ENCODE measurements at places on chromosomes 7 and 10.
A peak's percentile ranks its signal among the peaks of the same experiment; 100 is the strongest.

DNA sequence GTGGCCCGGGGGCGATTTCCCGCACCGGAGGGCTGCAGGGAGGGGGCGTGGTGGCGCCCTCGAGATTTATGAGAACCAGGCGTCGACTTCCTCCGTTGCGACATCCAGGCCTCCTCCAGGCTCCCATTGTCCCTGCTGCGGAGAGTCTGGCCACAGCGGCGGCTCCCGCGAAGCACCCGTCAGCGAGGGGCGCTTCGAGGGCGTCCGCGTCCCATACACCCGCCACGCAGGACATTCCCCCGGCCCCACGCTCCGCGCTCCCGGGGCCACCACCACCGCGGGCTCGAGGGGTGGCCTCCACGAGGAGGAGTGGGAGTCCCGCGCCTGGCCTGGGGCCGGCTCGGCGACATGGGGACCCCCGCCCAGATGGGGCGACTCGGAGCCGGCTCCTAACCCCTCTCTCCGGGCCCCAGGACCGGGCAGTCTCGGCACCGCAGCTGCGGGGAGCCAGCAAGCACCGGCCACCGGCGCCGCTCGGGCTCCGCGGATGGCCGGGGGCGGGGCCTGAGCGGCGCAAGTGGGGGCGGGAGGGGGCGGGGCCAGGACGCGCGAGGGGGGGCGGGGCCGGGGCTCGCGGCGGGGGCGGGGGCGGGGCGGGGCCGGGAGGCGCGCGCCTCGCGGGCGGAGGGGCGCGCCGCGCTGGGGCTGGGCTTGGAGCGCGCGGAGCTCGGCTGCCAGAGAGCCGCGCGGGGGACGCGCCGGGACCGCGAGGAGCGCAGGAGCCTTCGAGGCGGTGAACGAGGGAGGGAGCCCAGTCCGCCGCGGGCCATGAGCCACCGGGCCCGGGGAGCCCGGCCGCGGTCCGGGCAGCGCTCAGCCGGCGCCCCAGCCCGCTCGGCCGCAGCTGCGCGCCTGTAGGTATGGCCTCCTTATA lies at the start of gene SH2B2:
SH2B2 (plus strand) TSS at position 632 of the 874 bp plus-strand sequence. CDS start 13,683 bp downstream, outside the sequence.
- DNase-seq = peak; percentile 75

- DNase-seq = no peak
Measured at GRCh38 chr7:99623091-99623693, 6.4 kb downstream of the ZSCAN25 start.

DNA sequence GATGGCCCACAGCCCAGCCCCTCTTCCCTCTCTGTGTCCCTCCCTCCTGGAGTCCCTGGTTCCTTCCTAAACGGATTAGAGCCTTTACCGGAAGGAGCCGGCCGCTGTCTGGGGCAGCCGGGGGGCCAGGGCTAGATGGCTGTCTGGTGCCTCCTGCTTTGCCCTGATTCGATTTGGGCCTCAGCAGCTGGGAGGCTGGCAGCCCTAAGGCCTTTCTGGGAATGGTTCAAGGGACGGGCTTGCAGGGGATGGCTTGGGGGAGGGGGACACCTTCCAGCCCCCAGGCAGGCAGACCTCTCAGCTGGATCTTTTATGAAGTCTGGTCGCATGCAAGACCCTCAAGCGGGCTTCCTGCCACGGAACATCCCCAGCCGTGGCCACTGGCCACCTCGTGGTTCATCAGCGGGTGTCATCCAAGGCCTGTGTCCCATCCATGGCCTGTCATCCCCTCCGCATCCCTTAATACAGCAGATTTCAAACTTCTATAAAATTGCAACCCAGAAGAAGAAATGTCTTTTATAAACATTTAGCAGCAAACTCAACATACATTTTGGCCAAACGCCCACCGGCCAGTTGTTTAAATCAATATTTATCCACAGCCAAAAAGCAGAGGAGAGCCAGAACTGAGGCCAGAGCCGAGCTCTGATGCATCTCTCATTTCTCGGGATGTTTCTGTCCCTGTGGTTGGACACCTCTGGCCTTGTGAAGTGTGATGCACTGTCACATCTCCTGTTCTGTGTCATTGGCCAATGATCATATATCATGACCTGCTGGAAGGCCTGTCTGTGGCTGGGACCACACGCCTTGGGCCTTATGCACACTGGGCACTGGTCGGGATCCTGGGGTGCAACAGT lies 52.0 kb downstream of the GTF2IRD1 start:
- peak; percentile 59 for DNase-seq

- no peak for DNase-seq
Measured at GRCh38 chr7:133934262-133934976, 192.7 kb upstream of the LRGUK start.

- no peak for DNase-seq
Measured at GRCh38 chr7:38448584-38449234, 175.3 kb upstream of the TARP start.

DNA sequence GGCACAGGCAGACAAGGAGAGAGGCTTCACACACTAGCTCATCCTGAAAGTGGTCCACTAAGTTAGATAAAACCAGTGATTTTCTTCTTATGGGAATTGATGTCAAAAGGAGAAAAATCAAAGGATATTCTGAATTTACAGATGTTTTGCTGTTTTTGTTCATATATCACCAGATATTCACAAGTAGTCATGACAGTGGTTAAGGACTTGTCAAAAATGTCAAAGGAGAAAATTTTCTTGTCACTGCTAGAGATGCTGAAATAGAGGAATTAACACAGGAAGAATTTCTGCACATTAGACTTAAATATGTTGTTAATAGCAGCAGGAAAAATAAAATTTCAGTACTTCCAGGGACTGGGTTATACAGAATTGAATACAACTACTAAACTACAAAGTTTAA lies 78.3 kb downstream of the PRTFDC1 start:
- DNase-seq = no peak

DNA sequence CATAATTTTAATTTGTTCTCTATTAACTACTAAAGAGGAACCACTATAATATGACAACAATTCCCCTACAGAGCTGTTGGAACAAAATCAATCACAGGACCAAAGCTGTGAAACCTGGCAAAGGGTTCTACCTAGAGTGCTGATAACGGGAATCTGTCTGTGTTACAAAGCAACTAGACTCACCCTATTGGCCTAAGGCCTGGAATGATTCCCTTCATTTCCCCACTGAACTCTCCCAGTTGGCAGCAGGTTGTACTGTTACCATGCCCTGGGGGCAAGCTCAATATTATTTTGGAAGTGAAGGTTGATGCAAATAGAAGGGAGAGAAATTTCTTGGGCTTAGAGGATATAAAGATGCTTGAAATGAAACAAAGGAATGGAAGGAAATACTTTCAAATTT lies 81.8 kb downstream of the SEMA3A start:
- peak; percentile 31 for DNase-seq

- no peak for DNase-seq
Measured at GRCh38 chr7:123798532-123799188, 46.3 kb upstream of the HYAL4 start.

DNA sequence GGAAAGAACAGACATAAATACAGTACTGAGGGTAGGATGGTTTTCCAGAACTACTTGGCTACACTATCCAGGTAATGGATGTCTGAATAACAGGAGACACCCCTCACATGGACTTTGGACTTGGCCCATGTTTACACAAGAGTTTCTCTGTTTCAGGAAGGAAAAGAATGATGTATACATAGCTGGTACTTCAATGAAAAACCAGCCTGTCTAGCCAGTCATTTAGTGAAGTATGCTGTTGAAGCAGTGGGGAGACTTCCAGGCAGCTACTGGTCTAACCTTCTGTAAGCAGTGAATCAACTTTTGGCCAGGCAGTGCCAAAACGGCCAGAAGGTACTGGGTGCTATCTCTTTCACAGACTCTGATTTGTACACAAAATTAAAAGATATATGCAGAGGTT lies 135.0 kb downstream of the MBL2 start:
- DNase-seq = no peak

GRCh38 chr10:132942101-132943057 lies at the start of gene CFAP46:
TSS of gene CFAP46 (minus strand) at chr10:132942570. CDS start at chr10:132942484, 86 bp downstream.
- peak; percentile 82 for DNase-seq

Measured in right hindlimb (tissue), 1 donor.